Peyer's patch (tissue), 4 donors: ENCODE measurements at places on chromosomes 11 and 22. TPM values are rescaled to one million over a fixed set of nuclear protein-coding genes. Genes with fewer than 3 reads are reported as not detected.

DNA sequence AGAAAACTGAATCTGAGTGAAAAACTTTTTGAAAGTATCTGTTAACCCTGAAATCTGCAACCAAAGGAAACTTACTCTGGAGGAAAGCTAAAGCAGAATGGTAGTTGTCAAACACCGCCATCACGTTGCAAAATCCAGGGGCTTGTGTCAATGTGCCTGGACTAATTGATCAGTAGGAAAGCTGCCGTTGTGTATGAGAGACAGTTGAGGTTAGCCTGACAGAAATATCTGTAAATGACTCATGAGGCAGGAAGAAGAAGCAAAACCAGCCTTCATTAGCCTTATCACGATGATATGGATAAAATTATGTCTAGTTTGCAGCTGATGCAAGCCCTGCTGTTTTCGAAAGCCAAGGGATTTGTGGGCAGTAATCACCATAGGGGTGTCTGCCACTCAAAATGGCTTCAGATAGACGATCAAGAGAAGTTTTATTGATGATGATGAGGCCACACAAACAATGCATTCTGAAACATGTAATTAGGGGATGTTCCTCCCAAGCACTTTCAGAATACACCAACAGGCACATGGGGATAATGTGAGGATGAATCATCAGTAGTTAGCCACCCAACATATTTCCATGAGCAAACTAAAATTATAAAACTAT, 8.9 kb downstream of the SCGB1A1 start:
- H3K27ac ChIP-seq = peak overlapping the region; percentile 17
- no peaks in the 10 kb centered on the region for H3K36me3 ChIP-seq
- DNase-seq = no peak
- peaks cover 46% of the 10 kb centered on the region for H3K4me1 ChIP-seq
- no peaks in the 10 kb centered on the region for H3K27me3 ChIP-seq

GRCh38 chr11:57515332-57516060, at the start of gene SLC43A1:
SLC43A1 (minus strand) TSS chr11:57515702; CDS start chr11:57514111, 1,591 bp downstream.
- DNase-seq = peak; percentile 67
- H3K4me3 ChIP-seq = peak within 1 kb of the TSS; percentile 93
- peak within 1 kb of the TSS; percentile 33 for H3K27ac ChIP-seq

GRCh38 chr11:111206472-111206871, 39.1 kb upstream of the POU2AF2 start:
- no peaks in the 10 kb centered on the region for H3K36me3 ChIP-seq
- no peaks in the 10 kb centered on the region for H3K4me1 ChIP-seq
- no peak overlapping the region for H3K4me3 ChIP-seq
- no peak overlapping the region for H3K27ac ChIP-seq
- H3K27me3 ChIP-seq = no peaks in the 10 kb centered on the region

The NELL1 gene
- total RNA-seq = not detected

GRCh38 chr11:2310786-2311352, 9.1 kb downstream of the TSPAN32 start:
- no peak overlapping the region for H3K4me3 ChIP-seq
- H3K27ac ChIP-seq = no peak overlapping the region
- DNase-seq = no peak
- no peaks in the 10 kb centered on the region for H3K36me3 ChIP-seq
- H3K4me1 ChIP-seq = peaks cover 23% of the 10 kb centered on the region

DNA sequence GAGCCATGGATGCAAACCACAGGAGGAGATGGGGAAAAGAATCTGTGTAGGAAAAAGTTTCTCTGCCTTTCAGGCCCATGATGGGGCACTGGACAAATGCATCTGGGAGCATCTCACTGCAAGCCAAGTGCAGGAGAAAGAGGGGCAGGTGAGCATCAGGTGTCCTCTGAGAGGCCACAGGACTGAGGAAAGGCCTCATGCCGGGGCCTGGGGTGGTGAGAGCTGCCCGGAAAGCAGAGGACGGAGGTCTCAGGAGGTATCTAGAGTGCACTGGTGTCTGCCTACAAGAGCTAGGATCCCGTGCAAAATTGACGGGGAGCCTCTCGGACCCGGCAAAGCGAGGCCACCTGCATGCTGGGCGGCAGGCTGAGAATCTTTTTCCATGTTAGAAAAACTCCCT, 73.9 kb downstream of the CTTN start:
- no peak for DNase-seq
- H3K27ac ChIP-seq = no peak overlapping the region
- H3K27me3 ChIP-seq = no peaks in the 10 kb centered on the region
- no peaks in the 10 kb centered on the region for H3K36me3 ChIP-seq

The GGTLC2 gene
- total RNA-seq = not detected

GRCh38 chr22:45969801-45970470, 7.0 kb downstream of the WNT7B start:
- no peak overlapping the region for H3K27ac ChIP-seq
- no peaks in the 10 kb centered on the region for H3K36me3 ChIP-seq
- no peak for DNase-seq
- no peak overlapping the region for H3K4me3 ChIP-seq
- peaks cover 43% of the 10 kb centered on the region for H3K27me3 ChIP-seq
- H3K4me1 ChIP-seq = no peaks in the 10 kb centered on the region

GRCh38 chr11:48193876-48194275, 22.7 kb upstream of the OR4B1 start:
- no peak overlapping the region for H3K27ac ChIP-seq
- H3K4me3 ChIP-seq = no peak overlapping the region

The ARHGAP8 gene
- 14.9 TPM for total RNA-seq

DNA sequence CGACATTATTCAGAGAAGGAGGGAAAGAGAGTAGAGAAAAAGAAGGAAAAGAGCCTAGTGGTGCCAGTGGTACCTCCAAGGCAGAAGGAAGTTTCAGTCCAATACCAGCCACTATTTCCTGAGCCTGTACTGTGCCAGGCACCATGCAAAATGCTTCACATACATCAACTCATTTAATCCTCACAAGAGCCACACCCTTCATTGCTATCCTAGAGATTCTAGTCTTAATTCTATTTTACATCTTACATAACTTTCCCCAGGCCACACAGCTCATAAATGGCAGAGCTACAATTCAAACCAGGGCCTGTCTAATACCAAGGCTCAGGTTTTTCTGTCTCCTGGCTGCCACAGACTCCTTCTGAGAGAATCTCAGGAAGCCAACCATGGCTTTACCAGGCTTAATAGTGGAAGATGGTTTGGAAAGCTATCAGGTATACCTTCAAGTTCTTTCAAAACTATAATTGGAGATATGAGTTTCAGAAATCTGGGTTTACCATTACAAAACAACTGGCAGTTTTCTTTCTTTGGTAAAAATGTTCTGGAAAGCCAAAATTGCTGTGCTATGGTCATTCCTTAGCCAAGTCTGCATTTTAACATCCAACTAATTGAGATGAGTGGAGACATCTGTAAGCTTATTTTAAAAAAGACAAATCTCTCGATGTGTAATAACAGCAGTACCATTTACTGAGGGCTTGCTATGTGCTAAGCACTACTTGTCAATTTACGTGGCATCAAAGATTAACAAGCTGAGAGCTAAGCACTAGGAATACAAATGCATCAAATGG, 225.1 kb upstream of the PITPNB start:
- DNase-seq = no peak
- no peaks in the 10 kb centered on the region for H3K36me3 ChIP-seq
- no peak overlapping the region for H3K4me3 ChIP-seq
- no peak overlapping the region for H3K27ac ChIP-seq

- H3K27me3 ChIP-seq = no peaks in the 10 kb centered on the region
- no peak overlapping the region for H3K27ac ChIP-seq
- H3K4me1 ChIP-seq = no peaks in the 10 kb centered on the region
- no peak for DNase-seq
- H3K36me3 ChIP-seq = no peaks in the 10 kb centered on the region
Measured at GRCh38 chr11:86570020-86570419, 102.4 kb downstream of the ME3 start.

The GP1BB gene
- total RNA-seq = 1.1 TPM

GRCh38 chr22:17629173-17629489, 582 bp upstream of the ATP6V1E1 start:
- H3K4me3 ChIP-seq = peak overlapping the region; percentile 91
- DNase-seq = no peak
- H3K27ac ChIP-seq = peak overlapping the region; percentile 89
- H3K4me1 ChIP-seq = peaks cover 20% of the 10 kb centered on the region
- no peaks in the 10 kb centered on the region for H3K27me3 ChIP-seq

The HBG2 gene
- not detected for total RNA-seq

- H3K36me3 ChIP-seq = no peaks in the 10 kb centered on the region
- H3K4me3 ChIP-seq = no peak overlapping the region
- no peaks in the 10 kb centered on the region for H3K27me3 ChIP-seq
Measured at GRCh38 chr11:93613231-93613831, 48.2 kb upstream of the CEP295 start.

The MS4A7 gene
- 23.5 TPM for total RNA-seq
